ENCODE measurements at places on chromosomes 2 and 18. TPM values are rescaled to one million over a fixed set of nuclear protein-coding genes. Genes with fewer than 3 reads are reported as not detected.

Gene SEPTIN10
- total RNA-seq: 1.0 TPM

Gene SUMO1
- total RNA-seq: 96.1 TPM

Gene DES
- total RNA-seq: not detected

Gene PCGF1
- 26.2 TPM for total RNA-seq

Gene MAB21L4
- not detected for total RNA-seq

Gene MARS2
- total RNA-seq: 11.1 TPM

Gene SERPINB10
- not detected for total RNA-seq

Gene CFAP65
- not detected for total RNA-seq

Gene ATP6V1C2
- not detected for total RNA-seq

Gene LPIN1
- total RNA-seq: 58.4 TPM

Gene HOXD12
- not detected for total RNA-seq

Gene ANO7
- total RNA-seq: 0.77 TPM

Gene RAMP1
- 17.4 TPM for total RNA-seq

Gene C2orf78
- not detected for total RNA-seq

Gene CAPN13
- not detected for total RNA-seq

Gene ZNF407
- 16.7 TPM for total RNA-seq

Gene HS1BP3
- 15.7 TPM for total RNA-seq

Gene VAMP5
- total RNA-seq: 85.3 TPM

Gene LHCGR
- total RNA-seq: not detected
